ENCODE measurements at places on chromosomes 1 and 21.
A peak's percentile ranks its signal among the peaks of the same experiment; 100 is the strongest.

- DNase-seq = no peak
These were observed 87.7 kb downstream of the PROX1 start for GRCh38 chr1:214075305-214075998.

DNA sequence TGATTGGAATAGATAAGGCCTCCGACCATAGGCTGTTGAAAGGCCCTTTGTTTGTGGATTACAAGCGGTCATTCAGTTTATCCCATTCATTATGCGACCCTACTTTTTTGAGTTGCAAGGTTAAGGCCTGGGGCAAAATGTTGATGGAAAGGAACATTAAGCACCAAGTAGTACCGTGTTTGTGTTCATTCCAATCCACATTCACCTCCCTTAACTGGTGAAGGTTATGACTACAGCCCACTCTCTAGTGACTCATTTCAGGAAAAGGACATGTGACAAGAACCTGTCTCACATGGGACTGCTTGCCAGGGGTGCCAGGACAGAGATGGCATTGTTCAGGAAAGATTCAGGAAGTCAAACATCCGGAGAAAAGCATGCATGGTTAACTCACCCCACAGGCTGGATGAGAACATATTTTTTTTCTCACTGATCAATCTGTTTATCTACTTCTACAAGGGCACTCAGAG lies 81.6 kb downstream of the CD58 start:
- peak; percentile 60 for DNase-seq

DNA sequence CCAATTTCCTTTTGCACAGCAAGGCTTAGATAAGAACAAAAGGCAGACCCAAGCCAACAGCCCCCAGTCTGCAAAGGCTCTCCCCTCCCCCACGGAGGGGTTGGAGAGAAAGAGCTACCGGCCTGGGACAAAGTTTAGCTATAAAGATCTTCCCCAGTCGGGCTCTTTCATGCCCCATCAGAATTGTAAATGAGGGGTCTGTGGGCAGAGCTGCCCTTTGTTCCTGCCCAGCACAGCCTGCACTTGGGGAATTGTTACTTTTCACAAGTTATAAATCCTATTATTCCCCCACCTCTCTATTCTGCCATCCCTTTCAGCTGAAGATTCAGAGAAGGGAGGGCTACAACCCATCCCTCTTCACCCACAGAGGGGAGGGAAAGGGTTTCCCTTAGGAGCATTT lies 3.5 kb downstream of the MYCL start:
- DNase-seq = no peak

- DNase-seq = no peak
These were observed 330.6 kb downstream of the DSCAM start for GRCh38 chr21:40516335-40516734.

- DNase-seq = no peak
These were observed 109.5 kb upstream of the JUN start for GRCh38 chr1:58893257-58893869.

DNA sequence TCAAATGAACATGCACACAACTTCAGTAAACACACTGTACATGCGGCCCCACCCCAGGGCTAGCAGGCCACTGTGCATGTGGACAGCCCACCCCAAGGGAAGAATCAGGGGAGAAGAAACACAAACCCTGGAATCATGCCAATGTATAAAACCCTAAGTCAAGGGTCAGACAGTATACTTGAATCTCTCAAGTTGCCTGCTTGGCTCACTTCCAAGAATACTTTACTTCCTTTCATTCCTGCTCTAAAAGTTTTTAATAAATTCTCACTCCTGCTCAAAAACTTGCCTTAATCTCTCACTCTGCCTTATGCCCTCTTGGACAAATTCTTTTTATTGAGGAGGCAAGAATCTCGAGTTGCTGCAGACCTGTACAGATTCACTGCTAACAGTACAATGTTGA lies 231.2 kb upstream of the CACYBP start:
- no peak for DNase-seq

- DNase-seq = no peak
These were observed 52.7 kb downstream of the VWA5B1 start for GRCh38 chr1:20343149-20343937.

DNA sequence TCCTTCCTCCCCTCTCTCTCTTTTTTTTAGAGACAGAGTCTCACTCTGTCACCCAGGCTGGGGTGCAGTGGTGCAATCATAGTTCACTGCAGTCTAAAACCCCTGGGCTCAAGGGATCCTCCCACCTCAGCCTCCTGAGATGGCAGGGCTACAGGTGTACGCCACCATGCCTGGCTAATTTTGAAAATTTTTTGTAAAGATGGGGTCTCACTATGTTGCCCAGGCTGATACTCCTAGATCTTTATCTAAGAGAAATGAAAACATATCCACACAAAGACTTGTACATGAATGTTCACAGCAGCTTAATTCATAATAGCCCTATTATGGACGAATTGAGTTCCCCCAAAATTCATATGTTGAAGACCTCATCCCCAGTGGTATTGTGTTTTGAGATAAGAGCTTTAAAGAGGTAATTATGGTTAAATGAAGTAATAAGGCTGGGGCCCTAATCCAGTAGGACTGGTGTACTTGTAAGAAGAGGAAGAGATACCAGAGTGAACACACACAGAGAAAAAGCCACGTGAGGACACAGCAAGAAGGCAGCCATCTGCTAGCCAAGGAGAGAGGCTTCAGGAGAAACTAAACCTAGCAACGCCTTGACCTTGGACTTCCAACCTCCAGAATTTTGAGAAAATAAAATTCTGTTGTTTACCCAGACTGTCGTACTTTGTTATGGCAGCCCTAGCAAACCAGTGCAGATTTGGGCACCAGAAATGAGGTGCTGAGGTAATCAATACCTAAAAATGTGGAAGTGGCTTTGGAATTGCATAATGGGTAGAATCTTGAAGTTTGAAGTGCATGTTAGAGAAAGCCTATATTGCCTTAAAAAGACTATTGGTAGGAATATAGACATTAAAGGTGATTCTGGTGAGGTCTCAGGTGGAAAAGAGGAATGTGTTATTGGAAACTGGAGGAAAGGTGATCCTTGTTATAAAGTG lies 13.2 kb downstream of the IFNLR1 start:
- DNase-seq = no peak

DNA sequence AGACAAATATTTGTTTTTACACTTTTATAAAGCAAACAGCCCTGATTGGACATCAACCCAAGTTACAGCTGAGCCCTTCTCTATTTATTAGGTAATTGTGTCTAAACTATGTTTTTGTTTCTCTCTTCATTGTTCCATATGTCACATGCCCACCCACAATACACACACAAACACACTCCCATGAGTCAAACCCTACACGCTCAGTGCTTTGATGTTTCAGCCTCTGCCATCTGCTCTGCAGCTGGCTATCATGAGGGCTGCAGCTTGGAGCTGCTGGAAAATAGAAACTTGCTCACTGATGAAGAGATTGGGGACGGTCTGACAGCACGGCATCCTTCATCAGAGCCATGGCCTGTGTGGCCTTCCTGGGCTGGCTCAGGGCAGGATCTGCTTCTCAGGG lies 41.7 kb downstream of the PSMG1 start:
- DNase-seq = no peak

DNA sequence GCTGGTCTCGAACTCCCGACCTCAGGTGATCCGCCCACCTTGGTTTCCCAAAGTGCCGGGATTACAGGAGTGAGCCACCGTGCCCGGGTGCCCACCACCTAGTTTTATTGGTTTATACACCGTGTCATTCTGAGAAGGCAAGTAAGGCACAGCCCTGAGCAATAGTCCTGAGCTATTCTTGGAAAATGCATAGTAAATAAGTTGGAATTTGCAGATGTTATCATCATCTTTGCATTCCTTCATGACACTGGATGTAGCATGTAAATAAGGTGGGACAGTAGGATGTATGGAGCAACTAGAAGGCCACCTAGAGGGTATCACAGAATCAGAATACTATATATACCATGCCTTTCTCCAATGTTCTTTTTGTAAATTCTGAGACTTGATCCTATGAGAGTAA lies 11.0 kb downstream of the TOR1AIP2 start:
- no peak for DNase-seq

- DNase-seq = no peak
These were observed 37.8 kb downstream of the CYP4A11 start for GRCh38 chr1:46903481-46903880.

- DNase-seq = no peak
These were observed 164.9 kb upstream of the RAB4A start for GRCh38 chr1:229105822-229106525.

GRCh38 chr1:2611031-2611501 lies 21.8 kb downstream of the MMEL1 start:
- DNase-seq = no peak

GRCh38 chr1:42181687-42182086 lies 17.1 kb upstream of the GUCA2A start:
- no peak for DNase-seq

- DNase-seq = no peak
These were observed 95.6 kb upstream of the GPR52 start for GRCh38 chr1:174352117-174352516.

DNA sequence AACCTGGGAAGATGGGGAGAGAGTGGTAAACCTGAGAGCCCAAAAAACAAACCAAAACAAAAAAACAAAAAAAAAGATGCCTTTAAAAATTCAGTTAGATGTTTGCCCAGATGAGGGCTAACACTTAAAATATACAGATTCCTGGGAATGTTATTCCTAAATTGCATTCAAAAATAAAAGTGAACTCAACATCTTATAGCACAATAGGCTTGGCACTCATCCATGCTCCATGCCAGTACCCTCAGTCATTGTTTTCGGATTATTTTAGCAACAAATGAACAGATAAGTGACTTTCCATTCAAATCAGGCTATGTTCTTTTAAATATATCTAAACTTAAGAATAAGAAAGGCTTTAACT lies 3.7 kb downstream of the ATP1A1 start:
- no peak for DNase-seq

DNA sequence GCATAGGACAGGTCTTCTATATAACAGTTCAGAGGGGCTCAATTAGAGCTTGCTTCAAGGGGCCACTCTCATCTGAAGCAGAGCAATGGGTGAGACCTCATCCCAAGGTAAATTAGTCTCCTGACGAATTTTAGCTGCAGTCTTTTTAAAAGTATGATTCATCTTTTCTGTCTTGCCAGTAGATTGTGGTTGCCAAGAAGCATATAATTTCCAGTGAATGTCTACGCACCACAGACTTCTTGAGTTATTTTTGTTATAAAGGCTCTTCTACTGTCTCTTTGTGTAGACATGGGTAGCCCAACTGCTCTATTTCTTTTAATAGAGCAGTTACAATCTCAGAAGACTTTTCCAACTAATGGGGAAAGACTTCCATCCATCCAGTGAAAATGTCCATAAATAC lies 108.9 kb upstream of the FMN2 start:
- DNase-seq = no peak

DNA sequence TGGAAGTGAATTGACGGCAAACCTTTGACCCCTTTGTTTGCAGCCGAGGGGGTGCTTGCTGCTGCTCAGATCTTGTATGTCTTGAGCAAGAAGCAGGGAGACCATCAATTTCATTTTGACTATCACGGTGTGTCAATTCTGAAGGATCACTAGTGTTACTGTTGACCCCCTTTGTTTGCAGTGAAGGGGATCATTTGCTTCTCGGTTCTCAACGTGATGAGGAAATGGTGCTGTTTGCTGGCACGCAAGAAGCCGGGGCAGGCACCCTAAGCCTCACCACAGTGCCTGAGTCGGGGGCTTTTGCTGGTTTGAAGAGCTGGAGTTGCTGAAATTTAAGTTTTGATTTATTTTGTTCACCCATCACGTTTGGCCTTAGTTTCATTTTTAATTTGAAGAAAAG lies 7.5 kb downstream of the RBM15 start:
- DNase-seq = no peak
